Muscle of back (tissue), 13 donors: ENCODE measurements at places on chromosomes 1 and 21.

GRCh38 chr1:47679826-47680225, 242.0 kb downstream of the FOXD2 start:
- DNase-seq = no peak

DNA sequence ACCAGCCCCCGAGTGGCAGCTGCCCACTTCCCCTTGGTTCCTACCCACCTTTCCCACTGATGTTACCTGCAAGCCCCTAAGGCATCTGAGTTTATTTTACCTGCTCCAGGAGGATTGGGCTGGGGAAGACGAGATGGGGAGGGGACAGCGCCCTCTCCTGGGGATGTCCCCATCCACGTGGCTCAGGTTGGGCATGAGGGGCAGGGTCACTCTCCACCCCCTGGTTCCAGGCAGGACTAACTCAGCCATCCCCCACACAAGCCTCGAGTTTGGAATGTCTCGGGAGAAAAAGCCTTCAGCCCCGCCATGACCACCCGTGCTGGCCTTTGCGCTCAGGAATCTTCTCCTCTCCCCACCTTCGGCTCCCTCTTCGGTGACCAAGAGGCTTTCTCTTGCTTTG, 90.0 kb downstream of the ARHGEF10L start:
- DNase-seq = no peak

GRCh38 chr1:21099034-21099868, 77.4 kb downstream of the EIF4G3 start:
- DNase-seq = no peak

- DNase-seq = no peak
Measured at GRCh38 chr1:79422726-79423125, 416.2 kb upstream of the ADGRL4 start.

GRCh38 chr1:87263785-87264184, 64.9 kb upstream of the LMO4 start:
- DNase-seq = no peak

- DNase-seq = no peak
Measured at GRCh38 chr21:44874497-44875315, 1.2 kb upstream of the PTTG1IP start.

DNA sequence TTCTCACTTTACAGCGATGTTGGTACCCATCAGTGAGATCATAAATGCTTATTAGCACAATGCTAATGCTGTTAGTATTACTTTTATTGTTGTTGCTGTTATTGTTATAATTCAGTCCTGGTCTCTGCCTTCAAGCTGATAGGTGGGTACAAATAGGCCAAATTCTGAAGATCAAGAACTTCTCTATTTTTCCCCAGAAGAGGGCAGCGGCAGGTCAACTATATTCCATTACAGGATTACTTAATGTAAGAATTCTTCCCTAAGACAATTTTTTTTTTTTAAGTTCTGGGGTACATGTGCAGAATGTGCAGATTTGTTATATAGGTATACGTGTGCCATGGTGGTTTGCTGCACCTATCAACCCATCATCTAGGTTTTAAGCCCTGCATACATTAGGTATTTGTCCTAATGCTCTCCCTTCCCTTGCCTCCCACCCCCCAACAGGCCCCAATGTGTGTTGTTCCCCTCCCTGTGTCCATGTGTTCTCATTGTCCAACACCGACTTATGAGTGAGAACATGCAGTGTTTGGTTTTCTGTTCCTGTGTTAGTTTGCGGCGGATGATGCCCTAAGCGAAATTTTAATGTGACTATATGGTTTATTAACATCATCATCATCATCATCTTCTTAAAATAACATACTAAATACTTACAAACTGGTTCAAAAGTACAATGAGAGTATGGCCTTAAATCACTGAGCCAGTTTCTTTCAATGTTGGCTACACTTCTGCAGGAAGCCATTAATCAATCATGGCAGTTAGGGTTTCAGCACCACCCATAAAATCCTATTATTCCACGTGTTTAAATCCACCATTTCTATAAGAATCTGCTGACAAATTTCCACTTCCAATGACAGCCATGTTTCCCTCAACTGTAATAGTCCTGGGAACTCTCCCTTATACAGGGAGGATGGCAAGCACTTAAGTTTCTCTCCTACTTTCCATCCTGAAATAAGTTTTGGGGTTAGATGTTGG, 19.2 kb downstream of the SLC19A2 start:
- peak; percentile 61 for DNase-seq

DNA sequence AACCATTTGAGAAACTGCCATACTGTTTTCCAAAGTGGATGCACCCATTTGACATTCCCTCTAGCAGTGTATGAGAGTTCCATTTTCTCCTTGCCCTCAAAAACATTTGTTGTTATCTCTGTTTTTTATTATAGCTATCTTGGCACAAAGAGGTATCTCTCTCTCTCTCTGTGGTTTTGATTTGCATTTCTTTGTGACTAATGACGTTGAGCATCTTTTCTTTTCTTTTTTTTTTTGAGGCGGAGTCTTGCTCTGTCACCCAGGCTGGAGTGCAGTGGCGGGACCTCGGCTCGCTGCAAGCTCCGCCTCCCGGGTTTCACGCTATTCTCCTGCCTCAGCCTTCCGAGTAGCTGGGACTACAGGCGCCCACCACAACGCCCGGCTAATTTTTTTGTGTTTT, 17.4 kb upstream of the ZMYM6 start:
- no peak for DNase-seq

DNA sequence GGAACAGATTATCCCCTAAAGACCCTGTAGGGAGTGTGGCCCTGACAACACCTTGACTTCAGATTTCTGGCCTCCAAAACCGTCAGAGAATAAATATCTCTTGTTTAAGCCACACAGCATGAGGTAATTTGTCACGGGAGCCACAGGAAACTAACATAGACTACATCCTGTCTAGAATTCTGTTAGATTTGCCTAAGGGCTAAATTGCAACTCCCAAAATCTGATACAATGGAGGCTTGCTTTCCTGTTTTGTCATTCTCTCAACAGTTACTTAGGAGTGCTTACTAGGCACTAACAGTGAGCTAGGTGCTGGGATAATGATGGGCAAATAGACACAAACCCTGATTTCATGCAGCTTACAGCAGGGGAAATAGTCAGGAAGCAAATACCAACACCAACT, 141.6 kb downstream of the MIS18A start:
- no peak for DNase-seq

- no peak for DNase-seq
Measured at GRCh38 chr1:85195703-85196102, 5.1 kb downstream of the SYDE2 start.

- DNase-seq = no peak
Measured at GRCh38 chr1:206793620-206794019, 21.3 kb upstream of the IL10 start.

DNA sequence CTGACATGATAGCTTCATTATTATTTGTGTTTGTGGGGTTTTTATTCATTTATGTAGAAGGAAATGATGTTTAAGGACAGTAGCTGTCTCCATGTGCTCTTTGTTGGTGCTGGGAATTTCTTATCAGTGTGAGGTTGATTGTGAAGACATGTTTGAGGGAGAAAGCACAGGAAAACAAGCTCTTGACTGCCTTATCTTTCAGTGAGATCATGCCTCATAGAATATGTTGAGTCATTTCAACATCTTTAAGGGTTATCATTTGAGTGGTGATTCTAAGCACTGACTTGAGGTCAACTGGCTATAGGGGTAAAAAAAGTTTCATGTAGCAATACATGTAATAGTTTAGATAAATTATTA, 405.1 kb upstream of the ADAMTS5 start:
- DNase-seq = no peak

DNA sequence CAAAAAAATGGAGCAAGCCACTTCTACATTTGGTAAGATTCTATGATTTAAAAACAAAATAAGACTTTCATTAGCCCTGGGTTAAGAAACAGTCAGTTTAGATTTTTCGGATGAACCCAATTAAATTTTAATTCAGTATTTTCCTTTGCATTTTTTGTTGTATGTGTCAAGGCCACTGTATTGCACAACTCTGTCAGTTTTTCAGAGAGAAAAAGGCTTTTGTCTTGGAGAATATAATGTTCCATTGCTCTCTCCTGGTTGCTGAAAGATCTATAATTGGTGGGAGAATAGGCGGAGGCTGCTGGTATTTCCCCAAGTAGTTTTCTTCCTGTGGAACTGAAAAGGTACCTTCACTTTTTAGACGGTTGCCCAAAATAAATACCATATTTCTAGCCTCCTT, 84.6 kb downstream of the NEGR1 start:
- no peak for DNase-seq

DNA sequence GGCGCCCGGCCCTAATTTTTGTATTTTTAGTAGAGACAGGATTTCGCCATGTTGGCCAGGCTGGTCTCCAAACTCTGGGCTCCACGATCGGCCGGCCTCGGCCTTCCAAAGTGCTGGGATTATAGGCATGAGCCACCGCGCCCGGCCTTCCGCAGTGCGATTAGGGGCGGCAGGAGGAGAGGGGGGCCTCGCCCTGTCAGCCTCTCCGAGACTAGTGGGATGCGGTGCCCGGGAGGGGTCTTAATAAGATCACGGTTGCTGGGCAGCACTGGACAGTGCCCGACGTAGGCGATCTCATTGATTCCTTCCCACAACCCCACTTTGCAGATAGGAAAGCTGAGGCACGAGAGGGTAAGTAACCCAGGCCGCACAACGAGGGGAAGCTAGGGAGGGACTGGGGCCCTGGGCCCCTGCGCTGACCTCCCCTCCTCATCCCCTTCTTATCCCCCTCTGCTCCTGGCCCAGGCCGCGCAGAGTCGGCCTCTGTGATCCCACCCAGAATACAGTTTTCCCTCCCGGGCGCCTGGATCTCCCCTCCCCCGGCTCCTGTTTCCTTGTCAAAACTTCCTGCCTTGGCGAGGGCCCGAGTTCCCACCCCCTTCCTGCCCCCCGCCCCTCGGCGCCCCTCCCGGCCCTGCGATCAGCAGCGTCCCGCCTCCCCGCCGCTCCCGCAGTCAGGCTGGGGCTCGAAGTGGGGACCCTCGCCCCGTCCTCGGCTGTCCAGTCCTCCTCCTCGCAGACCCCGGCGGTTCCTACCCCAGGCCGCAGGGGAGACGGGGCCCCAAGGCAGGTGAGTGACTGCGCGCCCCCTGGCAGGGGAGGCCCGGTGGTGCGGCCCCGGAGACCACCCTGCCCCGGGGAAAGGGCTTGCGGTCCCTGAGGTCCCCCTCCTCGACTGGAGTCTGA, at the start of gene PEAR1:
TSS of gene PEAR1 (plus strand) at position 671 of the 906 bp plus-strand sequence. CDS start 10,209 bp downstream, outside the sequence.
- DNase-seq = peak; percentile 73

DNA sequence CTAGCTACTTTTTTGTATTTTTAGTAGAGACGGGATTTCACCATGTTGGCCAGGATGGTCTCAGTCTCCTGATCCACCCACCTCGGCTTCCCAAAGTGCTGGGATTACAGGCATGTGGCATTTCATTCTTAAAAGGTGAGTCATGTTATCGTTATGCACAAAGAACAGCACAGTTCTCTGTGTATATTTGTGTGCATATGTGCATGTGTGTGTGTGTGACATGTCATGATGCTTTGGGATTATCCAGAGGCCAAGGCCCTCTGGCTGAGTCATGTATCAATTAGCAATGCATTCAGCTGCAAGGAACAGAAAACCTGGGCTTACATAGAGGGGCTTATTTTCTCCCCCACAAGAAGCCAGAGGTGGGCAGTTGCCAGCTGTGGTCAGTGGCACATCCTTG, 301.7 kb upstream of the KAZN start:
- no peak for DNase-seq

- peak; percentile 53 for DNase-seq
Measured at GRCh38 chr1:55560266-55560665, 345.1 kb upstream of the USP24 start.
